ENCODE measurements at places on chromosomes 13 and 19.

- no peak for DNase-seq
Measured at GRCh38 chr19:47111682-47112165, 1.9 kb downstream of the ZC3H4 start.

GRCh38 chr13:114258589-114258988, 22.8 kb upstream of the UPF3A start:
- DNase-seq = no peak

GRCh38 chr19:49746206-49746958, 16.7 kb downstream of the TSKS start:
- DNase-seq = peak; percentile 17

- DNase-seq = no peak
Measured at GRCh38 chr19:22606954-22607652, 27.0 kb upstream of the ZNF492 start.

DNA sequence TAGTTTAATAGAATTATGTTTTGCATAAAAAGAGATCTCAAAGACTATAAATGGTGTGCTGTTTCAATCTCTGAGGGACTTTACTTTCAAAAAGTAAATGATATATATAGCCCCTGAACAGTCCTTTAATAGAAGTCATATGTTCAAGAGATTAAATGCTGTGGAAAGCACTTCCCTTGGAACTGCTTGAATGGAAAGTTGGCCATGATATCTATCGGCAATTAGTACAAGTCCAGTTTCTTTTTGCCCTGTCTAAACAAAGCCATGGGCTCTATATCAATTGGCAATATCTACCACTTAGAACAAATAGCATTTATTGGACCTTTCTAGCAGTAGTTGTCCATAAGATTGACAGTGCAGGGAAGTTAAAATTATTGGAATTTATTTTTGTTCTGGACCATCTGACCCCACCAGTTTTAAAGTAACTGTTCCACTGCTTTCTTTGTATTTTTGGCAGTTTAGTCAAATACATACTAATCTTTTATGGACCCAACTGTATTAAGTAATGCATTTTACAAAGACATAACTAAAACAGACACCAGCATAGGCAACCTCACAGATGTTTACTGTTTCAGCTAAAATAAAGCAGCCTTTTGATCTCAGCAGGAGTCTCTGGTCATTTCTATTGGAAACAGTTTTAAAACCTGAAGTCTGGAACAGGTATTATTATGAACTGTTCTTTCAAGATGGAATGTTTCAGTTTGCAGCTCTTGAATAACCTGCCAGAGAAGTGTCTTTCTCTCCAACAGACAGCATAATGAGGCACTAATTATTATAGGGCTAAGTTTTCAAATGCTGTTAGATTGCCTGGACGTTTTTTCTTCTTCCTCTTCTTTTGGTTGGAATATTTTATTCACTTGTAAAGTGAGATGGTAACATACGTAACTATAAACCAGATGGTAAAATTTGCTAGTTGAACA, 282.6 kb downstream of the DCLK1 start:
- DNase-seq = no peak

- peak; percentile 33 for DNase-seq
Measured at GRCh38 chr19:10074153-10074552, 12.0 kb upstream of the SHFL start.
